ENCODE measurements at places on chromosomes 1 and 21.

DNA sequence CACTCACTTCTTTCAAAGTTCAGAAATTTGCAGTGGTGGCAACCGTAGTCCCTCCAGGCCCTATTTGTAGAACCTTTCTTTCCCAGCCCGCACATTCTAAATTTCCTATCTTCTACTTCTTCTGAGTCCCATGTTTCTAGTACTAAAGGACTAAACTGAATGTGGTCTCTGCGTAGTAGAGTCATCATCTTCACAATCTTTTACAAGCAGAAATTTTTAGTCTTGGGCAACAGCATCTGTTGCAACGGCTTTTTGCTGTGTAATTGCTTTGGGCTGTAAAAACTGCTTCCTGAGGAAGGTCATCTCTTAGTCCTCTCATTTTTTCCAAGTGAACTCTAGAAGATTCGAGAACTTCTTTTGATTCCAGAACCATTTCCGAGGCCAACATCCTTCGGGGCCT lies 23.9 kb downstream of the VAV3 start:
- DNase-seq: no peak

GRCh38 chr1:85850238-85850637 lies 142.0 kb upstream of the ZNHIT6 start:
- no peak for DNase-seq

GRCh38 chr1:172513479-172513878 lies 19.5 kb upstream of the SUCO start:
- no peak for DNase-seq

GRCh38 chr1:234768171-234768568 lies 158.2 kb upstream of the IRF2BP2 start:
- no peak for DNase-seq

DNA sequence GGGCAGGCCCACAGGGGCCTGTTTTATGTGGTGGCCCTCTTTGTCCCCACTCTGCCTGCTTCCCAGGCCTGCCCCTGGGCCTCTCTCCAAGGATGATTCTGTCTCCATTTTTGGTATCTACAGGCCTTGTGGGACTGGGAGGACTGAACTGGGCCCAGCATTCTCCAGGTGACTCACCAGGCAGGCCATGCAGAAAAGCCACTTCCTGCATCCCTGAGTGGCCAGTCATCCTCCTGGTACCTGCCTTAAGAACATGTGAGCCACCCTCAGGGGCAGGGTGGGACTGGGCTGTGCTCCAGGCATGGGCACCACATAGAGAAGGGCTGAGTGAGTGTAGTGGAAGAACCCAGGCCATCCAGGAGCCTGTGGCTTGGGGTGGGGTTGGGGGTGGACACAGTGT lies 20.0 kb upstream of the BCAR3 start:
- DNase-seq: no peak

DNA sequence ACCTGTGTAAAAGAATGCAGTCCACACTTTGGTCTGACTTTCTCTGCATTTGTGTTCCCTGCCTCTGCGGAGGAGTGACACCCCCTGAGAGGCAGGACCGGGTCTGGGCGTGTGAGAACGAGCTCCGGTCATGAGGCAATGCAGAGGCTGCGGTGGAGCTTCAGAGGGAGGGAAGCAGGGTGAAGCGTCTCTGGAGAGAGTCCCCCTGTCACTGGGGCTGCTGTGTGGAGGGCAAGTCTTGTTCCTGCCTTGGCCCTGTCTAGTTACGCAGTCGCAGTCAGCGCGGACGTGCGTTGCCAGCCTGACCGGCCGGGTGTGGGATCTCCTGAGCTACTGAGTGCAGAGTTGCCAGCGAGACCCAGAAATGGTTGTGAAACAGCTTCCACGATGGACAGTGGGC lies 48.5 kb downstream of the BACE2 start:
- no peak for DNase-seq

DNA sequence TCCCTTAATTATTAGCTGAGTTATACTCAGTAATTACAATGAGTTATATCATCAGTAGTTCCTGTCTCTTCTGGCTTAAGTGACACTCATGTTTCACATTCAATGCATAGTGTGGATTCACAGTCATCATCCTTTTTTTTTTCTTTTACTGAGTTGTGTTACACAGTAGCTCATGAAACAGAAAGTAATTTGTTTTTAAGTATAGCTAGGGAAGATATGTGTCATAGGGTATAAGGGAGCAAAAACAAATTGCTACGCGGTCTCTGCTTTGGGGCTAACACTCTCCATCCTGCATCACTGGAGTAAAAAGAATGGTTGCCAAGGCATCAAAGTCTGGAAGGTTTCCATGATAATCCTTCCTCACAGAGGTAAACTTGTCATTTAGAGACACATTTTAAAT lies 971.7 kb upstream of the NCAM2 start:
- DNase-seq: no peak

GRCh38 chr1:82578086-82578726 lies 777.5 kb downstream of the ADGRL2 start:
- no peak for DNase-seq
